ENCODE measurements at places on chromosomes 13 and 19.

GRCh38 chr13:24610956-24611355, 69.3 kb upstream of the ATP12A start:
- DNase-seq: no peak

- DNase-seq: no peak
These were observed 259.9 kb downstream of the TBC1D4 start for GRCh38 chr13:75222031-75222430.

DNA sequence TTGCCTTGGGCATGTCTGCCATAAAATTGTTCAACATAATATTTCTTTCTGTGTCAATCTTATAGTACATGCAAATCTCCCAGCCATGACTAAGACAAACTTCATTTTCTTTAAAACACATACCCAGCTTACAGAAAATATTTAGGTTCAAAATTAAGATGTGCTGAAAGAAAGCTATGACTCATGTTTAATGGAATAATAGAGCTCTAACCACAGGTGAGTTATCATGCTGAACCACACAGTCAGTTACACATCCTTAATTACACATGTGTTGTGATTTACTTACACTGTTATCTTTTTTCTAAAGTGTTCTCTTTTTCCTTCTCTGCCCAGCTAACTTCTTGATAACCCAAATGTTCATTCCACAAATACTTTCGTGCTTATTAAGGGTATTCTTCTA, 1831.2 kb downstream of the OLFM4 start:
- DNase-seq: no peak

GRCh38 chr19:46088101-46088500, 36.4 kb downstream of the IGFL3 start:
- DNase-seq: no peak

DNA sequence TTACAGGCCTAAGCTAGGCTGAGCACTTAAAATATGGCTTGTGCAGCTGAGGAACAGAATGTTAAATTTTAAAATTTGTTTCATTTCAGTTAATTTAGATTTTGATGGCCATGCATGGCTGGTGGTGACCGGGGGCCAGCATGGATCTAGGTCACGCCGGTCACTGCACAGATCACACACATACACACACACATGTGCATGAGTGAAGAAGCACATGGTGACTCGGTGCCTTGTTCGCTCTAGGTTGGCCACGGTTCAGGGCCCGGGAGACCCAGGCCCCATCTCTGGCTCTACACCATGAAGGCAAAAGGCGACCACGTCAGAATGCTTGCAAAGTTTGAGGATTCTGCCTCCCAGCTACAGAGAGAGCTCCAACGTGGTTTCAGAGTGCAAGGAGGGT, 28.0 kb downstream of the ZFR2 start:
- no peak for DNase-seq

GRCh38 chr19:56312342-56312741, 2.3 kb downstream of the ZSCAN5A start:
- DNase-seq: no peak

DNA sequence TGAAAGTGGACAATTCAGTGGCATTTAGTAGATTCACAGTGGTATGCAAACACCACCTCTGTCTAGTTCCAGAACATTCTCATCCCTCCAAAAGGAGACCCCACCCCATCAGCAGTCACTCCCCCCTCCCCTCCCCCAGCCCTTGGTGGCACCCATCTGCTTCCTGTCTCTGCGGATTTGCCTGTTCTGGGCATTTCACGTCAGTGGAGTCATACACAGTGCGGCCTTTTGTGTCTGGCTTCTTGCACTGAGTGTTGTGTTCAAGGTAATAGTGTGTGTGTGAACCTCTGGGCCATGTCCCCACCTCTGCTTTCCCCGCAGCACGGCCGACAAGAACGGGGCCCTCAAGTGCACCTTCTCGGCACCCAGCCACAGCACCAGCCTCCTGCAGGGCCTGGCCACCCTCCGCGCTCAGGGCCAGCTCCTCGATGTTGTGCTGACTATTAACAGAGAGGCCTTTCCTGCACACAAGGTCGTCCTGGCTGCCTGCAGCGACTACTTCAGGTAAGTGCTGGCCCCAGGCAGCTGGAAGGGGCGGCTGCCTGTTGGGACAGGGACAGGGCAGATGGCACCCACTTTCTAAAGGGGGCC, 19.4 kb upstream of the CRTC1 start:
- no peak for DNase-seq

- DNase-seq: no peak
These were observed 115.3 kb downstream of the NALCN start for GRCh38 chr13:101301053-101301452.

- no peak for DNase-seq
These were observed 957 bp downstream of the NUMBL start for GRCh38 chr19:40689339-40690049.

DNA sequence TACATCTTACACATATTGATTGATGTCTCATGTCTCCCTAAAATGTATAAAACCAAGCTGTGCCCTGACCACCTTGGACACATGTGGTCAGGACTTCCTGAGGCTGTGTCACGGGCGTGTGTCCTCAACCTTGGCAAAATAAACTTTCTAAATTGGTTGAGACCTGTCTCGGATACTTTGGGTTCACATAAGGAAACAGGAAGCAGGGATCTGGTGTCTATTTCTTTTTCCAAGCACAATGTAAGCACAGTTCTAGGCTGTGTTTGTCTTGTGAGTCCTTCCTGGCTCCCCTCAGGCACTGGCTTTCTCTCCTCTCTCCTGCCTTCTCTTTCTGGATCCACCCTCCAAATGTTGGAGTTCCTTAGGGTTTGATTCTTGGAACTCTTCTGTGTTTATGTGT, 27.6 kb upstream of the TPT1 start:
- no peak for DNase-seq

DNA sequence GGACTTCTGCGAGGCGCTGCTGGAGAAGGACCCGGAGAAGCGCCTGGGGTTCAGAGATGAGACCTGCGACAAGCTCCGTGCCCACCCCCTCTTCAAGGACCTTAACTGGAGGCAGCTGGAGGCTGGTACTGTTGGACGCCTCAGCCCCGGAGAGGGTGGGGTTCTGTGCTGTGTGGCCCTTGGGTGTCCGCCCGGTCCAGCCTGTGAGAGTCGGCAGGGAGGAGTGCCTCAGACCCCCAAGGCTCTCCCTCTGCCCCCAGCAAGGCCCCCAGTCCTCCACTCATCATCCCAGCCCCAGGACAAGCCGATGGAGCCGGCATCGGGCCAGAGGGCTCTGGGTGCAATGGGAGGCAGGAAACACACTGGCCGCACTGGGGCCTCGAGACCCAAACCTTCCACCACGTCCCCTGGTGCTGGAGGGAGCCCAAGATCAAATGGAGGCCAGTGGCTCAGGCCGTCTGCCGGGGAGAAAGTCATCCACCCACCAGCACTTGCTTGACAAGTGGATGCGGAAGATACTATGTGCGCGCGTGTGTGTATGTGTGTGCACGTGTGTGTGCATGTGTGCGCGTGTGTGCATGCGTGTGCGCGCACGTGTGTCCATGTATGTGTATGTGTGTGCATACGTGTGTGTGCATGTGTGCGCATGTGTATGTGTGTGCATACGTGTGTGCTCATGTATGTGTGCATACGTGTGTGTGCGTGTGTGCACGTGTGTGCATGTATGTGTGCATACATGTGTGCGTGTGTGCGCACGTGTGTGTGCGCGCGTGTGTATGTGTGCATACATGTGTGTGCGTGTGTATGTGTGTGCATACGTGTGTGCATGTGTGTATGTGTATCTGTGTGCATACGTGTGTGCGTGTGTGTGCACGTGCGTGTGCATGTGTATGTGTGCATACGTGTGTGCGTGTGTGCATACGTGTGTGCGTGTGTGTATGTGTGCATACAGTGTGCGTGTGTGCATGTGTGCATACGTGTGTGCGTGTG, 25.8 kb upstream of the TMEM255B start:
- no peak for DNase-seq

DNA sequence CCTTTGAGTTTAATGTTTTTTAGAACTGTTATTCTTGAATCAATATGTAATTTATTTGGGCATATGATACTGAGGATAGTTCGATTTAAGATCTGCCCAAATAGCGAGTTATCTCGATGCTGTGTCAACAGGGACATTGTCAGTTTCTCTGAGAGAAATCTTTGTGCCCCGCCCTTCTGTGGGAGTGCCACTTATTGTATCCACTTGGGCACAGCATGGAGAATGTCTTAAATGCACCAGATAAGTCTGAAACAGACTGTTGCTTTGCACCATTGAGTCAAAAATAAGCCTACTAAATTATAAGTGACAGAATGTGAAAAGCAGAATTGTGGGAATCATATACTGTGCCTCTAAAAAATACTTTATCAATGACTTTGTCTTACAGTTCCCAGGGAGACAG, 45.6 kb downstream of the RNASEH2B start:
- DNase-seq: no peak

DNA sequence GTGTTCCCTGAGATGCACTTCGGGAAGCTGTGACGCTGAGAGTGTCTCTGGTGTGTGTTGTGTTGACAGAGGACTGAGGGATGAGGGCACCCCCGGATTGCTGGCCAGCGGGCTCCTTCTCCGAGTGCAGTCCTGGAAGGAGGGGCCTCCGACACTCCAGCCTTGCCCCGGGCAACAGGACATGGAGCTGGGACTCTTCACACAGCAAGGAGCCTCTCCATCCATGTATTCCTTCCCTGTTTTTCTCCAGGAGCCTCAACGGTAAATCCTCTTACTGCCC, 61.3 kb downstream of the SOX1 start:
- DNase-seq: no peak

- no peak for DNase-seq
These were observed 1.8 kb upstream of the FBN3 start for GRCh38 chr19:8150998-8151766.

GRCh38 chr13:59229861-59230260, 933.9 kb downstream of the DIAPH3 start:
- DNase-seq: no peak

GRCh38 chr19:23415034-23415433, 19.8 kb upstream of the ZNF91 start:
- no peak for DNase-seq

DNA sequence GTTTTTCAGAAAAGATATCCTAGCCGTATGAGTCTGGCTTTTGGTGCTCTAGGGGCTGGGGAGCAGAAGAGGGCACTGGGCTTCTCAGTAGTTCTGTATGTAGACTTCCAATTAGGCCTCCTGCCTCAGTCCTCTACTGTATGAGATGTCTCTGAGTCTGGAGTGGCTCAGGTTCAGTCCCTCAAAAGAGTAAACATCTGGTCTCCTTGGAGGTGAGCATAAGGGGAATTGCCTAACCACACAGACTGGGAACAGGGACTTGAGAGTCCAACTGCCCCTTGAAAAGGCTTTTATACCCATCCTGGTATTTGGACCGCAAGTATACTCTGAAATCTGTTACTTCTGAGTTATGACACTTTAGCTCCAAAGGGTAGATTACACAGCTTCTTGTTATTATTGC, 214.5 kb downstream of the TDRD3 start:
- no peak for DNase-seq

DNA sequence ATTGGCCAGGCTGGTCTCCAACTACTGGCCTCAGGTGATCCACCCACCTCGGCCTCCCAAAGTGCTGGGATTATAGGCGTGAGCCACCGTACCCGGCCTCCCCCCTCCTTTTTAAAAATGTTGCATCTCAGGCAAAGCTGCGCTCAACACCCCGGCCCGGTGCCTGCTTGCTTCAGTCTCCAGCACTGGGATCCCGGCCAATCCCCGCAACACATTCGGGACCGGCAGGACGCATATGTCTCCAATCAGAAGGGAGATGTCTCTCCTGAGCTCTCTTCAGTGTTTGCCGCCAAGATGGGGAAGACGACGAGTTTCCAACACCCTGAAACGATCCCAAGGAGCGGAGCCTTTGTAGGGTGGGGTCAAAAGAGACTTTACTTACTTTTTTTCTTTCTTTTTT, 16.1 kb downstream of the GNG7 start:
- no peak for DNase-seq

DNA sequence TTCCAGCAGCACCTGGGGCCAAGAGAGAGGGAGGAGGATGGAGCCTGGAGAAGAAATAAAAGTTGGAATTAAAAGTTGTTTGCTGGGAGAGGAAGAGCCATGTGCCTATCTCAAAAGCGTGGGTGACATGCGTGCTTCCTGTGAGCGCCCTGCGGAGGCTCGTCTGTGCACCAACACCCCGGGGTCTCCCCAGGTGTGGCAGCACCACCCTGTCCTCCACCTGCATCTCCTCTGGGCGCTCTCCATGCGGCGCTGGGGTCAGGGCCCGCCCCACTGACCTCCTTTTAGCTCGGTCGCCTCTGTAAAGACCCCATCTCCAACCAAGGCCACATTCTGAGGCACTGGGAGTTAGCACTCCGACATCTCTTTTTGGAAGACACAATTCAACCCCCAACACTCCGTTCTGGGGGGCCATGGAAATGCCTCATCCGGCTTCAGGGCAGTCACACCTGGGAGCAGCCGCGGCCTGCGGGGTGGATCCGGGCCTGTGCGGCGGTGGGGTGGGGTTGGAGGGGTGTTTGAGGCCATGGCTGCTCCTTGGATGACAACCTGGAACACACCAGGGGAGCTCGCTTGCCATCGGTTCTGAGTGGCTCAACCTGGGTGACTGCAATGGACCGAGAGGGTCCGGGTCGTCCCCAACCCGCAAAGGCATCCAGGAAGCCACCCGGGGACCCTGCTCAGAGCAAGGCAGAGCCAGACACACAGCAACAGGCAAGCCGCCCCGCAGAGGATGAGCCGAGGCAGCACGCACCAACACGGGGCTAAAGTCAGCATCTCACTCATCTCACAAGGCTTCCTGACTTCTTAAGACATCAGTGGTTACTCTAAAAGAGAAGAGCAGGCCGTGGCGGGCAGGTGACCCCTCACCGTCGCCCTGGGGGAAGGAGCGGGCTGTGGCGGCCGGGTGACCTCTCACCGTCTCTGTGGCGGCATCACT, 79.4 kb upstream of the MCF2L start:
- no peak for DNase-seq

DNA sequence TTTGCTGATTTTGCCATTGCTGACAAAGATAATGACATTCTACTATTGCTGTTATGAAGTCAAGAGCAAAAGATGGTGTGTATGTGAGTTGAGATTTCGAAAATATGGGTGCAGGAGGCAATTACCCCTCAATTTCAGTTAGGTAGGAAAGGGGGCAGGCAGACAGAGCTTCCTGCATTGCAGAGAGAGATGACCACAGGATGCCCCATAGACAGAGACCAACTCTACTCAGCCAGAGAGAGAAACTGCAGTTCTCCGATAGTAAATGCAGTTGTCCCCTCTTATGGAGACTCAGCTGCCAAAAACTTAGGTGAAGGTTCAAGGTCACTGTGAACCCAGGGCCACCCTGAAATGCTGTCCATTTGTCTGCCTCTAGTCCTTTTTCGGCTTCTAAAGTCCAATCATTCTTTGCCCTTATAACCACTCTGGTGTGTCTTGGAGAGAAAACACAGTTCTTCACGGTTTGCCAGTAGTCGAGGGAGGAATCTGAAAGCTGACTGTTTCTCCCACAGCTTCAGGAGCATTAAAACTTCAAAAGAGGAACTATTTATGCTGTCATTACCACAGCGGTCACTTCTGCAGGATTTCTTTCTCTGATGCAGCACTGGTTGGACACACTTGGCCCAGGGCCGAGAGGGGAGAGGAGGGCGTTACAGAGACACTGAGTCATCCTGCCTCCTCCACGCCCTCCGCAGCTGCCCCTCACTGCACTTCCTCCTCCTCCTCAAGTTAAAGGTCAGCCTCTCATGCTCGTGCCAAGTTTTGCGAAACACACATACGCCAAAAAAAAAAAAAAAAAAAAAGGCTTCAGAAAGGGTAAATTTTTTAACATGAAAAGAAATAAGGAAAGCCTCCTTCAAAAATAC, 264.3 kb downstream of the FOXO1 start:
- no peak for DNase-seq

- no peak for DNase-seq
These were observed 194.1 kb downstream of the TDRD3 start for GRCh38 chr13:60590800-60591747.

GRCh38 chr13:45119469-45119990, 780 bp upstream of the GTF2F2 start:
- peak; percentile 45 for DNase-seq
